ENCODE measurements at places on chromosomes 13 and 19.

DNA sequence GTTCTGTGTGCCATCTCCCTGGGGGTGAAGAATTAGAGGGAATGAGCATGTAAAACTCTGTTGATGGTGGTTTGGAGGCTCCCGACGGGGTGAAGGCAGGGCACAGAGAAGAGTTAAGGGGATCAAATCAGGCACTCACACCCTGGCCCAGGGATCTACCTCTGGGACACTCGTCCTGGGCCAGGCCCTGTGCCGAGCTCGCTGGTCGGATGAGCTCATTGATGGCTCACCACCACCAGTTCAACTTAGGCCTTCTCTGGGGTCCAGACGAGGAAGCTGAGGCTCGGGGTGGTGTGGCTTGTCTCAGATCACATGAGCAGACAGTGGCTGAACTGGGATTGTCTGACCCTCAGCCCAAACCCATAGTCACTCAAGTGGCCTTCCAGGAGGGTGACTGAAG lies 1.6 kb downstream of the NACC1 start:
- no peak for DNase-seq

DNA sequence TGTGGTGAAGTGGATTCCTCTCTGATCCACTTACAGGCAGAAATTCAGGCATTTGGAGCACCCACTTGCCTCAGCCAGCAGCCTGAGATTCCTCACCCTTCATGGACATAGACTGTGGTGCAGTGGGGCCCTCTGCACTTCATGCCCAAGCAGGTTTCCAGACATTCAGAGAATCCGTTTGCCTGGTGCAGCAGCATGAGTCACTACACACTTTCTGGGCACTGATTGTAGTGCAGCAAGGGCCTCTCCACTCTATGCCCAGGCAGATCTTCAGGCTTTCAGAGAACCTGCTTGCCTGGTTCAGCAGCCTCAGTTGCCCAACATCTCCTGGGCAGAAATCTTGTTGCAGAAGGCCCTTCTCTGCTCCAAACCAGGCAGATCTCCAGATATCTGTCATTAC lies 920.9 kb downstream of the SLITRK5 start:
- DNase-seq, result no peak

DNA sequence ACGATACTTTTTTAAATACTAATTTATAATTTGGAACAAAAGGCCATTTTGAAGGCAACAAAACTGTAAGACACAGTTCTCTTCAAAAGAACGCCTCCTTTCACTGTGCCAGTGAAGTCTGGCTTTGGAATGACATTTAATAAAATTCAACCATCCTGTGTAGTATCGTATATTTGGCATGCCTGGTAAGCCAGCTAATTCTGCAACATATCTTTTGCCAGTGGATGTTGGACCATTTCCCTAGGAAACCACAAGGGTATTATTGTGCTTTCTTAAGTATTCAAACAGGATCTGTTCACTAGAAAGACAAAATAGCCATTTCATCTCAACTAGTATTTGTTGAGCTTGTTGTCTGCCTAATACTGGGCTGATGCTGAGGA lies 111.6 kb downstream of the RGCC start:
- peak; percentile 57 for DNase-seq

GRCh38 chr13:40145139-40145538 lies 489.7 kb downstream of the COG6 start:
- DNase-seq, result no peak

DNA sequence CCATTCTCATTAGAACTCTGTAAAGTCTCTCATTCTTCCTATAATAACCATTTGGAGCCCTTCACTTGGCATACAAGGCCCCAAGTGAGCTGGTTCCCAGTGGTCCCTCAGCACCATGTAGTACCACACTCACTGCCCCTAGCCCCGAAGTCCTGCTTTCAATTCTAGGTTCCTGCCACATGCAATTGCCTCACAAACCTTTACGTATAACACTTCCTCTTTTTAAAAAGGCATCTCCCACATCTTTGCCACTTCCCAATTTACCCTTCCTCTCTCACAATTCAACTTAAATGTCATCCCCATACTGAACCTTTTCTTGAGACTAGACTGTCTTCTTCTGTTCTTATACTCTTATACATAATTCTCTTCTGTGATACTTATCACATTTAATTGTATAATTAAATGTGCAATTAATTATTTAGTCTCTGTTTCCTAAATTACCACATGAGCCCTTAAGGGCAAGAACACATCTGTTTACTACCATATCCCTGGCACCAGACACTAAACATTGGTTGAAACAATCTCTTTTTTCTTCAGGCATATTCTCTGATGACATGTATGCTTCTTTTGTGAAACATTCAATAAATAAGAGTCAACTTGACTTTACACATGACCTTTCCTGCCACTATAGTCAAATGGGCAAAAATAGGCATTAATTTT lies 304.0 kb downstream of the SPRY2 start:
- DNase-seq, result no peak

GRCh38 chr19:50531171-50531612 lies 17.5 kb upstream of the ASPDH start:
- DNase-seq, result no peak

DNA sequence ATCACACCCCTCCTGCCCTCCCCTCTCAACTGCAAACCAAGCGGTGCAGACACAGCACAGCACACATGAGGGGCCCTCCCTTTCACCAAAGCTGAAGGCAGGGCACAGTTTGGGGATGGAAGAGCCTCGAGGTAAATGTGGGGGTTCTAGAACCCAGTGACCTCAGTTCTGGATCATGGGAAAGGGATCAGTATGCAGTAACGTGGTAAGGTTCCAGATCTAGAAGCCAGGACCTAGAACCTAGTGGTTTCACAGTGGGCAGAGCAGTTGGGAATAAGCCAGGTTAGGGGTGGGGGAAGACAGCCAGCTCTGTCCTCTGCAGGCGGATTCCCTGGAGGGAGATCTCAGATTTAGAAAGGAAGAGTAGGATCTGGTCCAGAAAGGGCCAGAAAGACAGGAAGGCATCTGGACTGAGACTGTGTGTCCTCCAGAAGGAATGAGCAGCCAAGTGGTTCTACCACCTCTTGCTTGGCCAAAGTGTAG lies 3.1 kb downstream of the FTL start:
- no peak for DNase-seq

- DNase-seq, result no peak
Measured at GRCh38 chr19:3285647-3286176, 61.3 kb downstream of the CELF5 start.

- DNase-seq, result no peak
Measured at GRCh38 chr13:24161980-24162525, 1.5 kb downstream of the SPATA13 start.

All from fibroblast of the conjunctiva (primary cell).